Stimulated activated CD8-positive, alpha-beta memory T cell treated with anti-CD3 and anti-CD28 coated beads, Interleukin-4, amount 100 ng/mL, for 4 hours (primary cell): ENCODE measurements at places on chromosomes 13 and 19.

DNA sequence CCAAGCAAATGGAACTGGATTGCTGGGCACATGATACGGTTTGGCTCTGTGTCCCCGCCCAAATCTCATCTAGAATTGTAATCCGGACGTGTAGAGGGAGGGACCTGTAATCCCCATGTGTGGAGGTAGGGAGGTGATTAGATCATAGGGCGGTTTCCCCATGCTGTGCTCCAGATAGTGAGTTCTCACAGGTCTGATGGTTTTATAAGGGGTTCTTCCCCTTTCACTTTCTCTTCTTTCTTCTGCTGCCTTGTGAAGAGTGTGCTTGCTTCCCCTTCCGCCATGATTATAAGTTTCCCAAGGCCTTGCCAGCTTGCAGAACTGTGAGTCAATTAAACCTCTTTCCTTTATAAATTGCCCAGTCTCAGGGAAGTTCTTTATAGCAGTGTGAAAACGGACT, 32.6 kb upstream of the MTIF3 start:
- no peak for DNase-seq

DNA sequence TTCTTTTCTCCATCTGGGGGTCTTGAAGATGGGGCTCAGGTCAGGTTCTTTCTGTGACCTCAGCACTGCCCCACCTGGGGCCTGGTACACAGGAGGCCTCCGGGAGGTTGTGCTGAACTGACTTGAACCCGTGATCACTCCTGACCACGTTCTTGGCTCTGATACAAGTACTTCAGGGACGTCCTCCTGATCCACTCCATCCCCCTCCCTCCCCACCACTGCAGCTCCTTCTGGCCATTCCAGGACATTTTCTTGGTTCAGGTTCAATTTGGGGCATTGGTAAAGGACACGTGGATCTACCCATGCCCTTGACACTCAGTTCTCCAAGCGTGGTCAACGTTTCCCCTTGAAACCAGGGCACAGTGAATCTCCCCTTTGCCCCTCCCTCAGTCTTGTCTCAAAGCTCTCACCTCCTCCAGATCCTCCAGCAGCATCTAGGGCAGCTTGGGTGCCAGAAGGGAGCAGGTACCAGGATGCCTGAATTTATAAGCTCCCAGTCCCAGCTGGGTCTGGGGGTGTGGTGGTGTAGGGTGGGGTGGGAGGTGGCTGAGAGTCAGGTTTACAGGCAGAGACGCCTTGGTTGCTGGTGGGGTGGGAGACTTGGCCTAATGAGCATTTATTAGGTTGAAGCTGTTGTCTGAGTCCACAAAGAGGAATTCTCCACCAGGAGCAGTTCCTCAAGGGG, at the start of gene KLK15:
KLK15 (minus strand) TSS at position 458 of the 685 bp plus-strand sequence. CDS start 2,082 bp downstream, outside the sequence.
- DNase-seq: no peak

DNA sequence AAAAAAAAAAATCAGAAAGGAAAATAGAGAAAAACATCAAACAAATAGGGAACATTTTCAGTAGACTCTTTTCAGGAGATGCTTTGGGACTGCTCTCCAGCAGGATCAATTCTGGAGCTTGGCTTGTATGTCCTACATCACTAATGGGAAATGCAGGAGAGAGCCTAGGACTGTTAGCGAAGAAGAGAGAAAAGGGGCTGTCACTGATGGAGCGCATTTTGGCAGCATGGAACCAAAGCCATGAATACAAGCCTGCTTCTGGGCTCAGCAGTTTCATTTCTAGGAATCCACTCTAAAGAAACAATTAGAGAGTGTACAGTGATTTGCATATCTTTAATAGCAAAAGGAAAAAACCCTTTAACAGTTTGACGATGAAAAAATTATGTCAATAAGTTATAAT, 203.9 kb downstream of the NUFIP1 start:
- no peak for DNase-seq

DNA sequence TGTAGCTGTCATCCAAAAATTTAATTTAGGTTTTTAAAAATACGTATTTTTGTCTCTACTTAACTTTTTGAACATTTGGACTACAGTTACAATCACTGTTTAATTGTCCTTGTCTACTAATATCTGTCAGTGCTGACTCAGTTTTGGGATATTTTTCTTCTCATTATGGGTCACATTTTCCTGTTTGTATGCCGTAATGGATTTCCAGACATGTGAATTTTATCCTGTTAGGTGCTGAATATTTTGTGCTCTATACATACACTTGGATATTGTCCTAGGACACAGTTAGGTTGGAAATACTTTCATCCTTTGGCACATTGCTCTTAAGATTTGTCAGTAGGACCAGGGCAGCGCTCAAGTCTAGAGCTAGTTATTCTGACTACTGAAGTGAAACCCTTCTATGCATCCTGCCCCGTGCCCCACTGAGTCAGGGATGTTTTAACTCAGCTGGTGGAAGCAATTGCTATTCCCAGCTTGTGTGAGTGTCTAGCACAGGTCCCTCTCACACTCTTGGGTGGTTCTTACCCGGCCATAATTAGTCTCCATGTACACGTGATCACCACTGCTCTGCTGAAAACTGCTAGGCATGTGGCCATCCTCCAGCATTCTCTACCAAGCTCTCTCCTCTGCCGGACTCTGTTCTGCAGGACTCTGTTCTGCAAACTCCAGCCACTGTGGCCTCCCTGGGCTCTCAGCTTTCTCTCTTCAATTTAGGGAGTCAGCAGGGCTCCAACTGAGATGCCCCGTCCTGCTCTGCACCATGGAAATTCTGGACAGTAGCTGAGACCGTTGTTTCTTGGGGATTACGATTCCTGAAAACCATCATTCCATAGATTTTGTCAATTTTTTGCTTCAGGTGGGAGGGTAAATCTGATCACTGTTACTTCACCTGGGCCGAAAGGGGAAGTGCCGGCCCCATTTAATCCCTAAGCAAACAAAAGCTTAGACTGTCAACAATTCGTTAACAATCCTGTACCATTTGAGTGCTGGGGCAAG, 11.1 kb downstream of the PROZ start:
- DNase-seq: no peak

DNA sequence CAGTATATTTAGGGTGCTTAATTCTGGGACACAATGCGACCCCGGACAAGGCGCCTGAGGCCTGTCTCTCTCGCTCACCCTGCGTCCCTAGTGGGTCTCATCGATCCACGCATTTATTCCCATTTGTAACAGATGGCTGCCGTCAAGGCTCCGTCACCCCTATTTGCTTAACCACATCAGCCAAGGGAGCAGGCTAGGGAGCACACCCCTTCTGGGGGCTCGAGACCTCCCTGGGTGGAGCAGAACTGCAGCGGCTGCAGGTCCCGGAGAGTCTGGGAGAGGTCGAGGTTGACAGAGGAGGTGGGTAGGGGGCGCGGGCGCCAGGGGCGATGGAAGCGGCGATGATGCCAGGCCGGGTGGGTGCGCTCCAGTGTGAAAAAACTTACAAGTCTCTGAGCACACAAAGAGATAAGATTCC, 507 bp downstream of the ALG5 start:
- DNase-seq: no peak

GRCh38 chr19:29702963-29703320, 12.1 kb downstream of the C19orf12 start:
- no peak for DNase-seq

GRCh38 chr13:66659286-66659685, 570.9 kb downstream of the PCDH9 start:
- DNase-seq: no peak

DNA sequence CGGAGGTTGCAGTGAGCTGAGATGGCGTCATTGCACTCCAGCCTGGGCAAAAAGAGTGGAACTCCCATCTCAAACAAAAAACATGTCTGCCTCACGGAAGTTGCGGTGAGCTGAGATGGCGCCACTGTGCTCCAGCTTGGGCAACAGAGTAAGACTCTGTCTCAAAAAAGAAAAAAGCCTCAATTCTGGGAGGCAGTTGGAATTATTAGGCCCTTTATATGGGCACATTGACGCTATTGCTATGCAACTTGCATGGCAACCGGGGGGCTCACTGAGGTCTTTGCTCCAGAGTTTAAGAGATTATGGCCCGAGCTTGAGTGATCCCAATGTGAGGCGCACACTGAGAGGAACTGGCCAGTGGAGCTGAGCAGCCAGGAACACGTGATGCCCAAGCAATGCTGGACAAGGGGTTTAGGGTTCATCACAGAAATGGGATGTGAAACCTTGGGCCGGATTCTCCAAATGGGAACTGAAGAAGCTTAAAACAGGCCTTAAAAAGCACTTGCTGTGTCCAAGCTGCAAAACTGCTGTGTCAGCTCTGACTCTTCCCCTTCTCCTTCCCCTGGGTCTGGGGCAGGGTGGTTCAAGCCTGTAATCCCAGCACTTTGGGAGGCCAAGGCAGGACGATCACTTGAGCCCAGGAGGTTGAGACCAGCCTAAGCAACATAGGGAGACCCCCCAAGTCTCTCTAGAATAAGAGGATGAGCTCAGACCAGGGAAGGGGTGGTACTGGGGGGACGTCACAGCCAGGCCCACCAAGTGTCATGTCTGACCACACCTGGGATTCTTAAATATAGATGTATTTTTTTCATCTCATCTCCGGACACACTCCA, 2.5 kb downstream of the FTL start:
- DNase-seq: no peak

GRCh38 chr13:94759120-94759728, 46.9 kb upstream of the SOX21 start:
- DNase-seq: no peak

- DNase-seq: no peak
These were observed 96.1 kb upstream of the UQCRFS1 start for GRCh38 chr19:29308977-29309590.

- no peak for DNase-seq
These were observed 344.6 kb downstream of the DNAJC15 start for GRCh38 chr13:43368003-43368402.

DNA sequence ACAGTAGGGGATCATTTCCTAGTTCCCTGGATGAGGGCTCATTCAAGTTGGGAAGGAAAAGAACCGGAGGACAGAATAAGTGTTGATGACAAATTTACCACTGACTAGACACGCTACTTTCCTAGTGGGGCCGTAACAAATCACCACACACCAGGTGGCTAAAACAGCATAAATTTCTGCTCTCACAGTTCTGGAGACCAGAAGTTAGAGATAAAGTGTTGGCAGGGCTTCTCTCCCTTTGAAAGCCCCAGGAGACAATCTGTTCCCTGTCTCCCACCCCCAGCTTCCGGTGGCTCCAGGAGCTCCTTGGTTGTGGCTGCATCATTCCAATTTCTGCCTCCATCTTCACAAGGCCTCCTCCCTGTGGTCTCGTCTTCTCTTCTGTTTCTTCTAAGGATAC, 65.4 kb upstream of the ARGLU1 start:
- DNase-seq: no peak

DNA sequence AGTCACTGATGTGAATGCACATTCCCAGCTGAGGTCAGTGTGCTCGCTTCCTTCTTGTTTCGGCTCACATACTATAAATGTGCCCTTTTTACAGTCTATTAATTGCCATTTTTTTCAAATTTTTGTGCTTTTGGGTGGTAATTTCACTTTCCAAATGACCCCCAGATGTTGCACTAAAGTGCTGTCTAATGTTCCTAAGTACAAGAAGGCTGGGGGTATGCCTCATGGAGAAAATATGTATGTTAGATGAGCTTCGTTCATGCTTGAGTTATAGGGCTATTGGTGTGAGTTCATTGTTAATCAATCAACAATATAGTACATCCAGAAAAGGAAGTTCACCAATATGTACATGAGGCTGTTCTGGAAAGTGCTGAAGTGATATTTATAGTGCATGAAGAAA, 84.7 kb downstream of the KL start:
- no peak for DNase-seq

DNA sequence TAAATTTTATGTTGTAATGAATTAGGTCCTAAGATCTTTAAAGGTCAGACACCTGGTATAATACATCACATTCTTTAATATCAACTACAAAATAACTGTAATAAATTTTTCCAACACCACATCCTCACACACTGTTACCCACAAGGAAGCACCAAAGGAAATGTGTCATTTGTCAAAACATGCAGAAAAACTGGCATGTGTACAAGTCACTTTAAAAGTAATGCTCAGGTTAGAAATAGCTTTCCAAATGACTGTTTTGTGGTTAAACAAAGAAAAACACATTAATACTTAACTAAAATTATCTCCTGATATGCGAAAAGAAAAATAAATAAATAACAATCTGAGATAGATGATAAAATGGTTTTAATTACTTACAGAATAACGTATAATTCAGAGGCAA, 74.7 kb downstream of the MZT1 start:
- DNase-seq: no peak

- no peak for DNase-seq
These were observed 78.5 kb downstream of the SCGB2B2 start for GRCh38 chr19:34598217-34599155.

DNA sequence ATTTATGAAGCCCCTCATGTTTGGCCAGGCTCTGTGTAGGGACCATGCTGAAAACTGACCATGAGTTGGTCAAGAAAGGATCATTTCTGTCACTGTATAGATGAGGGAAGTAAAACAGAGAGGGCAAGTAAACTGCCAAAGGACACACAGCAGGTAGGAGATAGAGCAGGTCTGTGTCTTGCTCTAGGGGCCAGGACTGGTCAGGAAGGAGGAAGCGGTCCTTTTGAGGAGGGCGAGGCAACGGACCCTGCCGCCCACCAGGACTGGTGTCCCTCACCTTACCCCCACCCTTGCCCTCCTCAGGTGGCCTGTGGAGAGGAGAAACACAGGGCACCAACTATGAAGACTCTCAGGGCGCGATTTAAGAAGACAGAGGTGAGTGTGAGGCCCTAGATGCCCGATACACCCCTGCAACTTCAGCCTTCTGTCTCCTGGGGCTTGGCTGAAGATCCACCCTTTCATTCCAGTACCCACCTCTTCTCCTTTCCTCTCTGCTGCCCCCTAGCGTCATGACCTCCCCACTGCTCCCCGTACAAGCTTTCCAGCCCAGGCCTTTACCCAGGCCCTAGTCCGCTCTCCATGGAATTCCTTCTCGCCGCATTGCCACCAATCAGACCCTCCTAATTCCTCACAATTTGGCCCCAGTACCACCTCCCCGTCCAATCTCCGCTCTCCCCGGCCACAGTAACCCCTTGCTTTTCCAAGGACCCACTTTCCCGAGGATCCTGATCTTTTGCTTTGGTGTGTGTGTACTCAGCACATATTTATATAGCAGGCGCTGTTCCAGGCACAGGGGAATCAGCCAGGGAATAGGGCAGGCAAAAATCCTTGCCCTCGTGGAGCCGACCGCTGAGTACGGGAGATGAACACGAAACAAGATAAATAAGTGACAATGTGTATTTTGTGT, 3.9 kb downstream of the ANKRD24 start:
- peak; percentile 67 for DNase-seq

- peak; percentile 77 for DNase-seq
These were observed 570 bp upstream of the MPND start for GRCh38 chr19:4342615-4343369.

DNA sequence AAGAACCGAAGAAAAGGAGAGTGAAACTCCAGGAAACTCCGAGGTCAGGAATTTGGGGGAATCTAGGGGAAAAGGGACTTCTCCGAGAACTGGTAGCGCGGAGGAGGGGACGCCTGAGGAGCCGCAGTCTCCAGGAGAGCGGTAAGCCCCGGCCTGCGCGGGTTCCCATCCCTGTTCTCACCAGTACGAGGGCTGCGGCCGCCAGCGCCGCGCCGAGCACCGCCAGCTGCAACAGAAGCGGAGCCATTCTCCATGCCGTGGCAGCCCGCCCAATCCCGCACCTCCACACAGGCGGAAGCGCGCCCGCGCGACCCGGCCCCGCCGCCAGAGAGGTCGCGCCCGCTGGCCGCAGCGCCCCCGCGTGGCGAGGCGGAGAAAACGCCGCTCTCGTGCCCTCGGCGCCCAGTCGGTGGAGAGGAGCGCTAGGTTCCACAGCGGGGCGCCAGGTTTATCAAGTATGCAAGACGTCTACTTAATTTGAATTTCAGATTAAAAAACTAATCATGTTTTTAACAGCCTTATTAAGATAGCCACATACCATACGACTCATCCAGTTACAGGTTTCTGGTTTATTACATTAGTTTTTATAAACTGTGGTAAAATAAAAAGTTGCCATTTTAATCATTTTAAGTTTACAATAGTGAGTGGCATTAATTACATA, at the start of gene ALG5:
ALG5 (minus strand) TSS at position 287 of the 661 bp plus-strand sequence; CDS start at position 247, 40 bp downstream.
- peak; percentile 79 for DNase-seq
